ENCODE measurements at places on chromosomes 4 and X.

GRCh38 chr4:165331359-165331758 lies 3.9 kb downstream of the MSMO1 start:
- DNase-seq, result no peak

DNA sequence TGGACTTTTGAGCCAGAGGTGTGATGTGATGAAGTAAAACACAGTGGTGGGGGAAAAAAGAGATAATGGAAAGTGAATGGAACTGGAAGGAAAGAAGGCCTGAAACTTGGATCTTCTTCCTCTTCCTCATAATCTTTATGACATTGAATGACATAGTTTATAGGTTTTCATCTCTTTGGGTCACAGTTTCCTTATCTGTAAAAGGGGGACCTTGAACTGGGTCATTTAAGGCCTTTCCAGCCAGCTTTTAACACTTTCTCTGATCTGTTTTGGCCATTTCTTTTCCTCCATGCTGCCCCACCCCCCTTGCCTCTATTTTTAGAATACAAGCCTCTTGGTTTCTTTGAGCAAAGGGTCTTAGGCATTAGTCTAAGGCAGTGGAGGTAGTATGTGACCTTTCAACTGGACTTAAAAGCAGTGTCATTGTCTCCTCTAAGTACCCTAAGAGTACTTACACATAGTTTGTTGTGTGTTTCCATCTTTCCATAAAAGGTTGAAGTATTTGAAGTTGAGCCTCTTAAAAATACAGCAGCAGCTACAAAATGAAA lies 7.8 kb downstream of the CPEB2 start:
- no peak for DNase-seq

DNA sequence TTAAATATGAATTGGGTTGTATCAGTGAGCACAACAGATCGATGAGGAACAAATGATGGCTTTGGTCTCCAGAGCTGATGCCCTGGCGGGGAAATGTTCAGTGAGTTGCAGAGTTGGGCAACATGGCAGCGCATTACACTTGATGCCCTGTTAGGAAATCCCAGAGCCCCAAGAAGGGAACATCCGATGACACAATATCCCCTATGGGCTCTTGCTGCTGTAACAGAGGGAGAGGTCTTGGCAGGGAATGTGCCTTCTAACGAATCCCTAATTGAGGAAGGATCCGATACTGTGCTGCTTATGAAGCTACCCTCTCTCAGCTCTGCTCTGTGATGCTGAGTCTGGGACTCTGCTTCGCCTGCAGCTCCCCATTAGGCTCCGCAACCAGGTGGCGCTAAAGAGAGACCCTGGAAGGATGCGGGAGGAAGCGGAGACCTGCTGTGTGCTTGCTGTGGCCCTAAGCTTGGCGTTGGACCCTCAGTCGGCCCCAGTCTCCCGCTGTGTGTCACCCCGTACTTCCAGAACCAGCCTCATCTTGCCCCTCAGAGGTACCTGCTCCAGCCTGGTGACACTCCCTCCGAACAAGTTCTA lies 38.9 kb downstream of the PDHA1 start:
- DNase-seq, result no peak

GRCh38 chr4:189285377-189285776 lies 655.3 kb upstream of the FRG1 start:
- no peak for DNase-seq

DNA sequence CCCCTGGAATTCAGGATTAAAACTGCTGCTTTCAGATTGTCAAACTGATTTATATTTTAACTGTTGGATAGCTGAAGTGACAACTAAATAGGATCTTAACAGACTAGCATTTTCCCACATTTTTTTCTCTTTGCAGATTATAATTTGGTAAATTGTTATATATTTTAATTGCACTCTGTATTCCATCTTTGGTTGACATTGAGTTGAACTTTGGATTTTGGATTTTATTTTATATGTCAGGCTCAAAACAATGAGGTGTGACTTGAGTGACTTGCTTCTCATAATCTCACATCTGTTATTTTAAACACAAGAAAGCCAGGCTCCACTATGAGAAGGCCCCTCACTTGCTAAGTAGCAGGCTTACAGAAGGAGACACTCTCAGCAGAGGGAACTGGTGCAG lies 38.1 kb downstream of the NAA11 start:
- DNase-seq, result no peak

DNA sequence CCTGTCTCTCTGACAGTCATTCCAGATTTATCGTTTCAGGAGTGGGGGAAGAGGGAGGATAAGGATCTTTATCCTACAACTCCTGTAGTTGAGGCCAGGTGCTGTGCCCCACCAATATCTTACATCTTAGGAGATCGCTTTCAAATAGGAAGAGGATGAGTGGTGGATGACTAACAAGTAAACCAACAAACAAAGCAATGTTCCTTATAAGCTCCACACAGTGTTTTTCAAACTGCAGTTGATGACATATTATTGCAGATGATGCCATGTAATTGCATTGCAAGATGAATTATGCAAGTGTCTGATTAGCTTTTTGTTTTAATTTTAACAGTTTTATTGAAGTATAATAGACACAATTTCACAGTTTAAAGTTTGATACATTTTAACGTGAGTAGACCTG lies 35.8 kb upstream of the TMEM164 start:
- no peak for DNase-seq

GRCh38 chr4:186404562-186405134 lies 138.7 kb downstream of the F11 start:
- no peak for DNase-seq

- no peak for DNase-seq
These were observed 99.9 kb downstream of the NHS start for GRCh38 chrX:17474892-17475291.

- no peak for DNase-seq
These were observed 12.0 kb upstream of the CD38 start for GRCh38 chr4:15765910-15766697.

DNA sequence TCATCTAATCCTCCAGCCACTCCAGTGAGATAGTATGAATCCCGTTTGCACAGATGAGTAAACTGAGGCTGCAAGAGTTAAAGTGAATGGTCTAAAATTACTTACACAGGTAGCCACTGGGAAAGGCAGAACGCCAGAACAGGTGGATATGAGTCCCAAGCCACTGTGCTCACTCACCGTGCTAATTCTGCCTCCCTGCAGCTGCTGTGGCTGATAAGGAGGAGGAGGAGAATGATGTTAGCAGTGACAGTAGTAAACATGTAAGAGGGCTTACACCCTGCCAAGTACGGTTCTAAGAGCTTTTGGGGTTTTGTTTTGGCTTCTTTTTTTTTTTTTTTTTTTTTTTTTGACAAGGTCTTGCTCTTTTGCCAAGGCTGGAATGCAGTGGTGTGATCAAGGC lies 90.5 kb upstream of the PRPS2 start:
- DNase-seq, result no peak

DNA sequence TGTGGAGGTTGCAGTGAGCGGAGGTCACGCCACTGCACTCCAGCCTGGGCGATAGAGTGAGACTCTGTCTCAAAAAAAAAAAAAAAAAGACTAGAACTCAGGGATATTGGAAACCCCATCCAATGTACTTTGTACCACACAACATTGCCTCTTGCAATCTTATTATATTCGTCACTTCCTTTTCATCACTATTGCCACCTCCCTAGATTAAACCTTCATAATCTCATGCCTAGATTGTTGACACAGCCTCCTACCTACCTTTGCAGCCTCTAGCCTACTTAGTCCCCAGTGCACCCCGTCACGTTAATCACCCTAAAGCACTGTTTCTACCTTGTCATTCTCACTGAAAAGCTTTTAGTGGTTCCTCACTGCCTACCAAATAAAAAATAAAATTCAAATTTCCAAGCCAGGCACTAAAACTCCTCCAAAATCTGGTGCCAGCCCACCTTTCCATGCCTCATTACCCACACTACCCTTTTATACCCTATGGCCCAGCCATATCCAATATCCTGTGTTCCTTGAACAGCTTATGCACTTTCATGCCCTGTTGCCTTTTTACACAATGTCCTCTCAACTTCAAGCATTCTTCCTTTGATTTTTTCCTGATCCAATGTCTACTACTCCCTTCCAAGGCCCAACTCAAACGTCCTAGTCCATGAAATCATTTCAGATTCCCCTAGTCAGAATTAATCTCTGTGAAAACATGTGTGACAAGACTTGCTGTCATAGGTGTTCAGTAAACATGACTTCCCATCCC lies 23.6 kb upstream of the GJB1 start:
- no peak for DNase-seq

DNA sequence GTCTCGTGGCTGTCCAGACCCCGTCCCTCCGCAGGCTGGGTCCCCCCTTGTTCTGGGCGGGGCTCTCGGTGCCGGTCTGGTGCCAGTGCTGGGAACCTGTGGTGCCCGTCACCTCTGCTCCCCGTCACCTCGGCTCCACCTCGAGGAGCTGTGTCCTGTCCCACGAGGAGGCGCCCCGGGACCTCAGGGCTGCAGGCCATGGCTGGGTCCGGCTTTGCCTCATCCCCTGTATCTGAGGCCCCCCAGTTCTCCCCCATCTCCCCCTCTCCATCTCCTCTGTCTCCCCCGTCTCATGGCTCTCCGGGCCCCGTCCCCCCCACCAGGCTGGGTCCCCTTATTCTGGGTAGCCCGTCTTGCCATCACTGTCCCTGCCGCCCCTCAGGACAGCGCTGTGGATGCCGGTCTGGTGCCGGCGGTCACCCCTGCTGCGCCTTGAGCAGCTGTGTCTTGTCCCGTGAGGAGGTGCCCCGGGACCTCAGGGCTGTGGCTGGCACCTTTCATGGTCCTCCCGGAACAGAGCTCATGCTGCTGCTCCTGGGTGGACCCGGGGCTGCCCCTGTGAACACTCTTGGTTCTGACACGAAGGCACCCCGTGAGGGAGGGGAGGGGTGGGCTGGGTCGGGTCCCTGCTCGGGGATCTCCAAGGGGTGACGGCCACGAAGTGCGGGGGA lies 13.4 kb upstream of the GTPBP6 start:
- DNase-seq, result no peak

- no peak for DNase-seq
These were observed 347.1 kb downstream of the GBA3 start for GRCh38 chr4:23039818-23040217.

DNA sequence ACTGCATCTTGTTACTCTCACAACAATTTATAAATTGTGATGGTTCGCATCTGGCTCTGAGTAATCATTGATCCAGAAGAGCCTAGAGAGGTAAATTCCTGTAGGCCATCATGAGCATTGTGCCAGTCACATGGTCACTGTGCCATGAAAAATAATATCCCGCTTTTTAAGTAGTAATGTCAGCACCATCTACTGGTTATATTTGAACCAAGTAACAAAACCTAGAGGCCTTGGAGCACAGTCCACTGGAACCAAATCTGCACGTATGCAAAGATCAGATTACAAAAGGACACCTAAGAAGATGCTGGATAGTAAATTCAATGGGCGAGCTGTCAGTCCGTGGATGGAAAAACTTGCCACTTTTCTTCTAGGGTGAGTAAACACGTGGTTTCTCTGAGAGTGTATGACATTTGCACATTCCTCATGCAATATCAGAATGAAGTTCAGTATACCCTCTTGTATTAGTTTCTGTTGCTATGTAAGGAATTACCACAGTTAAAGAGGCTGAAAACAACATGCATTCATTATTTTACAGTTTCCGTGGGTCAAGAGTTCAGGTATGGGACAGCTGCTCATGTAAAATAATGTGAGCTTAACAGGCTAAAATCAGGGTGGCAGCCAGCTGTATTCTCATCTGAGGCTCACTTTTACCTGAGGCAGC lies 26.8 kb downstream of the FAM114A1 start:
- DNase-seq, result no peak

GRCh38 chr4:141099326-141099725 lies 33.9 kb downstream of the RNF150 start:
- DNase-seq, result no peak

DNA sequence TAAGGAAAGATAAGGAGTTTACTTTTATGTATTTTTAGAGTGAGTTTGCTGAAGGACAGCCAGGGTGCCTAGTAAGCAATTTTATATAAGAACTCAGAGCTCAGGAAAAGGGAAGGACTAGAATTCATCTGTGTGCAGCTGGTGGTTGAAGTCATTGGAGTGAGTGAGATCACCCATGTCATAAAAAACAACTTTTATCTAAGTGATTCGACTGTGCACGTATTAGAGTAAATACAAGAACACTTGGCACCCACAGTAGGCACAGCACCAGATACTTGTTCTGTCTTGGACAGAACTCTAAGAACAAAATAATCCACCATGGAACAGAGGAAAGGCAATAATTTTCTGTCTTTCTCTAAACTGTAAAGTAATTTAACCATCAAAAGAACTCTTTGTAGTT lies 31.6 kb downstream of the SYNPO2 start:
- DNase-seq, result no peak

DNA sequence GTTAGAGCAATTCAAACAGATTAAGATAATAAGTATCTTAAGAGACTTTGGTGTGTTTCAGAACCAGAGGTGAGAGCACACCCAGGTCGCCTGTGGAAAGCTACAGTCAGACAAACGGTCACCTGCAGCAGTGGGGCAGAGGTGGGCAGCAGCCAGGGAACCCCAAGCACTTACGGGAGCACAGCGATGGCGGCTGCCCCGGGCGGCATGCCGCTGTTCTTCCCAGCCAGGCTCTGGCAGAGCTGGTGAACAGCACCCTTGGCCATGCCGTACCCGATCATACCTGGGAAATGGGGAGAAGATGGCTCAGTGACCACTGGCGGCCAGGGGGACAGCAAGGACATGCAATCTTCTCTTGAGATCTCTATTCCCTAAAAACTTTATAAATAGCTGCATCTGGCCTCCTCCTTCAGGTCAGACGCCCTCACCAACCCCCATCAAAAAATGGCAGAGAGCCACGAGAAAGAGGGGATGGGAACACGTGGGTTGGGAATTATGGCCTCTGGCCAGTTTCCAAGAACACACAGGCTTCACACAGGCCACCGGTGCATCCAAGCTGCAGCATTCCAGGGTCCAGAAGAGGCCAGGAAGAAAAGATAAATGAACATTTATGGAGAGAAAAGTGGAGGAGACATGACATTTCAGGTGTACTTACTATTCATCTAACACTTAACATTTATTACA lies 19.7 kb downstream of the QDPR start:
- DNase-seq, result no peak

DNA sequence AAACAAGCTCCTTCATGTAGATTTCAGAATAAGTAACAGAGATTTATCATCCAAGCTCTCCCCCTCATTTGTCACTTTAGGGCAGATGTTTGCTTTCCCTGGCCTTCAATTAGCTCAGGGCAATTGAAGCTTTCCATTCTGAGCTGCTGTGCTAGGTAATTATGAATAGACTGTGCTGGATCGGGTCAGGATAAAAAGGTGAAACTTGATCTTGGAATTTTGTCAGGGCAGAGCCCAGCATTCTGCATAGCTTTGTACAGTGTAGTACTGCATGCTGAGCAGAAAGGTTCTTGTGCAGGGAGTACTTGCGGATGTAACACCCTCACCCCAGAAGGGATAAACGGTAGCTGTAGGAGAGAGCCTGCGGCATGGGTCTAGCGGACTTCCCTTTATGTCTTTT lies 64.0 kb upstream of the CLDN34 start:
- DNase-seq, result no peak
